Cardiac fibroblast (primary cell): ENCODE measurements at places on chromosomes 3 and 15.

DNA sequence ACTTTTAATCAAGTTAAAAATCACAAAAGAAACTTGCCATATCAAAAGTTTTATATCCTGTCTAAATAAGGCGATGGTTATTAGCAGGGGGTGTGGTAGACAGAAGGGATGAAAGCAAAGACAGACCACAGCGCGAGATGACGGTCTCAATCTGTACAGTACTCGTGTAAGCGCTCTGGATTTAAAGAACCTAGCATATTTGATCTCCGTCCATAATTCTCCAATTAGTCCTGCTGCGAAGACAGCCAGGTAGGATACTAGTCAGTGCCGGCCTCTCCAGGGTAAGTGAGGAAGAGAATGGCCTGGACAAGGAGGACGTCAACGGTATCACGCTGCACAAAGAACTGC is 701 bp downstream of the SGO1 start:
- peak; percentile 3 for DNase-seq

- peak; percentile 86 for DNase-seq
These were observed 25.8 kb upstream of the PSMD6 start for GRCh38 chr3:64049136-64049535.

- no peak for DNase-seq
These were observed 19.9 kb upstream of the HEG1 start for GRCh38 chr3:125075738-125076137.

GRCh38 chr3:66629150-66629981 is 128.5 kb upstream of the LRIG1 start:
- no peak for DNase-seq

GRCh38 chr15:74037171-74038117 is 42.9 kb downstream of the PML start:
- DNase-seq = no peak

GRCh38 chr15:94253742-94254141 is 22.4 kb downstream of the MCTP2 start:
- no peak for DNase-seq

DNA sequence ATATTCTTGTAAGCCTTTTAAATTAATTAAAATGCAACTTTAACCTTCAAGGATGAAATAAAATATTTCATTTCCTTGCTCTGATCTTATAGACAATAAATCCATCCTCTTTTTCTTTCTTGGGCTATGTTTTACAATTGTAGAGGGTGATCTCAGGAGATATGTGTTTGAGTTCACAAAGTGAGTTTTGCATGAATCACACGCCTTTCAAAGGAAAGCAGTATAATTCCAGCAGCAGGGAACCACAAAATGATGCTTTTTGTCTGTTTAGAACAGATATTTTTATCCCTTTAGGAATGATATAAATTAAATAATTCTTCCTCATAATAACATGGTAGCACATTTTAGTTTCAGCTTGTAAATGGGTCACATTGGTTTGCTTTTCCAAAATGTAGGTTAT is 191.2 kb downstream of the SEMA6D start:
- DNase-seq = no peak

- DNase-seq = peak; percentile 59
These were observed 6.2 kb downstream of the TSC22D2 start for GRCh38 chr3:150414258-150414657.

DNA sequence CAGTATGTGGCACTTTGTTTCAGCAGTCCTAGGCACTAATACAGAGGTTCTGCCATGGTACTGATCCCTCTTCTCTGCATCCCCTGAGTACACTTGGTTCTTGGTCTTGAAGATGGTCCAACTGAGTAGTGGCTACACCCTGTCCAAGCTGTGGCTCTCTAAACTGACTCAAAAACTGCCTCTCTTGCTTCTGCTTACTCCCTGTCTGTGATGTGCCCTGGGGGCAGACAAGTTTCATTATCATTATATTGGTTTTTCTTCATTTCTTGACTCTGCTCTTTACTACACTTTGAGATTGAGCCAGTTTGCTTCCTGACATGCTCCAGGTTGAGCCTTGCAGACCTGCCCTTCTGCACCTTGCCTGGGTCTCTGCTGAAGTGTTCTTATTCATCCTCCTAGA is 18.9 kb upstream of the ST3GAL6 start:
- no peak for DNase-seq

- no peak for DNase-seq
These were observed 105.3 kb upstream of the AGBL1 start for GRCh38 chr15:85974348-85974705.

DNA sequence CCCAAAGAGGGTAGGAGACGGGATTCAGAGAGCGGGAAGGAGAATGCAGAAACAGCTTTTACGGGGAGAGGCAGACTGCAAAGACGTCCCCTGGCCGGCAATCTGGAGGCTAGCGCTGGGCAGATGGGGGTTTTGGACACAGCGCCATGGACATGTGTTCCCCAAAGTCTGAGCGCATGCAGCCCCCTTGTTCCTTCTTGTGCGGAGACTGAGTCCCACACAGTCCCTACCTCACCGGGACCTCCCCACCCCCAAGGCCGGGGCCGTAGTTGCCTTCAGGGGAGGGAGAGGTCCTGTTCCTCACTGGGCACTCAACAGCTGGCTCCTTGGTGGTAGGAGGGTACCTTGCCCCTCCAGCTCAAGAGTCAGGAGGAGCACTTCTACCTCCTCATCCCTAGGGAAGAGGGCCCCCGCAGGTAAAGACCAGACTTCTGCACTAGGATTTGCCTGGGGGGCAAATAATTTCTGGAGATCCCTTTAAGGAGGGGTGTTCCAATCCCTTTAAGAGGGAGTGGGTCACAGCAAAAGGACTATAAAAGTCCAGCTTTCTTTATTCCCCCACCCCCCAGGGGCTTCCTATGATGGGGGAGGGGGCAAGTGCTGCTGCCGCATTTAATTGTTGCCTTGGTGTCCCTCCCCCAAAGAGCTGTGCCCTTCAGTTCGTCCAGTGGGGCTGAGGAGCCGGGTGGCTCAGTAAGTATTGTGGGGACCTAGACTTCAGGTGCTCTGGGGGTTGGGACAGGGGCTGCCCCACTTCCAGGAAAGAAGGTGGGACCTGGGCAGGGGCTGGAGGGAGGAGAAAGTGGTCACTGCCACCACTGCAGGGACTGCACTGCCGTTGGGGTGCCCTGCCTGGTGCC is 3.6 kb upstream of the BAHD1 start:
- DNase-seq = no peak

- no peak for DNase-seq
These were observed 38.2 kb upstream of the SNRK start for GRCh38 chr3:43248185-43248583.

DNA sequence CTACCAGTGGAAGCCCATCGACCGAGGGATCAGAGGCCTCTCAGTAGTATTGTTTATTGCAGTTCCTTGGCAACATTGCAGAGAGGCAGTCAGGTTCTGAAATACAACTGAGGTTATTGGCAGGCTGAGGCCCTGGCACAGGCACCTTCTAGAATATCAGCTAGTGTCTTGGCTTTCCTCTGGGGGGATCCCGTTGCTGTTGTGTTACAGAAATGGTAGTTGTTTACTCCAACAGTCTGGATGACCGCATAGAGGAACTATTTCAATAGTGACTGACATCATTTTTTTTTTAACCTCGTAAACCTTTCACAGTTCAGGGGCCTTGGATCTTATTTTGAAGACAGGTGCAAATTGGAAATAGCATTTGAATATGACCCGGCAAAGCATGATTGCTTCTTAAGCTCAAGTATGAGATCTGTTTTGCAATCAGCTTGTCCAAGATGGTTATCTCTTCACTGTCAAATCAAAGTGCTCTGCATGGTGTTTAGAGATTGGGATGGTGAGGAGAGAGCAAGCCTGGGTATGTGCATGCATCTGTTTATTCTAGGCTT is 63.9 kb downstream of the PGPEP1L start:
- DNase-seq = no peak

DNA sequence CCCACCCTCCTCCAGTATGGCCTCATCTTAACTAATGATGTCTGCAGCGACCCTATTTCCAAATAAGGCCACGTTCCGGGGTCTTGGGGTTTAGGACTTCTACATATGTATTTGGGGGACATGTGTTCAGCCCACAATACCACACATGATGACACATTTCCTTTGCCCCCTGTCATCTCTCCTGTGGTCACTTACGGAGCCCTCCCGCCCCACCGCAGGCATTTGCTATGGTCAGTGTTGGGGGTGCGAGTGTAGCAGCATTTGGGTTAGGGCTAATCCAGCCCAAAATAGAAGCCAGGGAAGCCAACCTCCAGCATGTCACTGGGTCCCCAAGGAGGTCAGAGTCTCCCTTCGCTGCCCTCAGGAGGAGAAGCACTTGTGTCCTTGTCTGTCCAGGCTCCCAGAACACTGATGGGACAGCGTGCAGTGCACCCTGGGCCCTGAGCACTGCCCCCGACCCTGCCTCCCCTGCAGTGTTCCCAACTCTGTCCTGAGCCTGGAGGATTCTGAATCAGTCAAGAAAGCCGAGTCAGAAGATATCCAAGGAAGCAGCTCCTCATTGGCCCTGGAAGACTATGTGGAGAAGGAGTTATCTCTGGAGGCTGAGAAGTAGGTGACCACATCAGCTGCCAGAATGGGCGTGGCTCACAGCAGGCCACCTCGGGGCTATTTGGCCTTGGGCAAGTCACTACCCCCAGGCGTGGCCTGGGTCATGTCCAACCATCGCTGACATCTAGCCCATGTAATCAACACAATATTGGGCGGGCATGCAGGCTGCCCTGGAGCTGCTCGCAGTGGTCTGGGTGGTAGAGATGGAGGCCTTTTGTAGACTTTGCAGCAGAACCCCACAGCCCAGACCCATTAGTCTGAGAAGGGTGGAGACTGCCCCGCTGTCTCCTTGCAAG is 46.9 kb upstream of the FGD5 start:
- DNase-seq = no peak

DNA sequence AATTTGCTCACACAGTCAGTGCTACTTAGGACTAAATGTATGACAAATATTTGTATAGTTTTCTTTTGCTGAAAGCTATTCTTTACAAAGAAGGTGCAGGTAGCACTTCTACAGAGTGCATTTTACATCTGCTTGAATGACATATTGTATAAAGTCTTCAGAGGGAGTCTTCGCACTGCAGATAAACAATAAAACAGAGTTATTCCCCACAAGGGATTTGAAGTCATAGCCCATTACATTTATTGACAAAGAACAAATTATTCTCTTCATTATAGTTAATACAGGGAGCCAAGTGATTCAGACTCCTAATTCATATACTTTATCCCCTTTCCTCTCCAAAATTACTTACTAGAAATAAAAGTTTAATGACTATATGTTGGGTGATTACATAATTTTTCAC is 529.7 kb downstream of the EDEM1 start:
- no peak for DNase-seq
